AG04449 (cell line): ENCODE measurements at places on chromosomes 5 and 9.

GRCh38 chr5:35819668-35820067 is 37.0 kb upstream of the IL7R start:
- no peak for DNase-seq

GRCh38 chr9:68457803-68458202 is 82.9 kb downstream of the TMEM252 start:
- no peak for DNase-seq

DNA sequence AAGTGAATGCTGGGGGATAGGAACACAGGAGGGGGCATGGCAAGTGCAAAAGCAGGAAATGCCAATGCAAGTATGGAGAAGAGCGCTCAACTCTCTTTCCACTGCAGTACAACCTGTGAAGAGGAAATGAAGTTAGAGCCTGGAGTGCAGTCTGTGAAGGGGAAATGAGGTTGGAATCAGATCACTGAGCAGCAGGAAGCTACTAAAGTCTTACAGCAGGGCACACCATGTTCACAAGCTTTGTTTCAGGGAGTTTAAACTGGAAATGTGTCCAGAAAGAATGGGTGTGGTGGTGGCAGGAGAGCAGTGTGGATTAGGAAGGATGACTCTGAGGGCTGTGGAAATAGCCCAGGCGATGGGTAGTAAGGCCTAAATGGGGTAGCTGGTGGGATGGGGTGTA is 15.4 kb downstream of the ARHGEF37 start:
- DNase-seq = no peak

DNA sequence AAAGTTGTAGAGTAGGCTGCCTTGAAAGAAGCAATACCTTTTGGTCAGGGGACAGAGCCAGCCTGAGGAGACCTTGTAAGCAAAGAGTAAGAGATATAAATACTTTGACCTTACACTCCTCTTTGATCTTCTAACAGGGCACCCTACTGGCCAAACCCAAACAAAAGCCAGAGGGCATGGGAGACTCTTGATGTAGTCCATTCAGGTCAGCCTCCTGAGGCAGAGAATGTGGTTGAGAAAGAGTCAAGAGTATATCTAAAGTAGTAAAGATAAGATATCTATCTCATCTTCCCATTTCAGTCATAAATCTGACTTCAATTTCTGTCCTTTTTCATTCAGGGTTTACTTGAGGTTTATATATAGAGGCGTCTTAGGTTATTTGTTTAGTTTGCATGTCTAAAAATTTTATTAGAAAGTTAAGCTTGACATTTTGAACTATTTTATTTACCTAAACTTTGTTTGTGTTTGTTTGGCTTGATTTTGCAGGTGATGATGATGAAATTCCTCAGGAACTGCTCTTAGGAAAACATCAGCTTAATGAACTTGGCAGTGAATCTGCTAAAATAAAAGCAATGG is 125.7 kb downstream of the NIPBL start:
- DNase-seq = no peak

- DNase-seq = no peak
Observed at GRCh38 chr5:3325972-3326840, 269.4 kb upstream of the IRX1 start.

- DNase-seq = no peak
Observed at GRCh38 chr9:29183971-29184370, 1610.7 kb upstream of the C9orf72 start.

- no peak for DNase-seq
Observed at GRCh38 chr9:133163504-133164172, at the start of gene GBGT1. Gene GBGT1 (minus strand): TSS chr9:133163914. CDS start chr9:133162412, 1,502 bp downstream.

GRCh38 chr5:171369056-171369455 is 18.6 kb upstream of the NPM1 start:
- no peak for DNase-seq

DNA sequence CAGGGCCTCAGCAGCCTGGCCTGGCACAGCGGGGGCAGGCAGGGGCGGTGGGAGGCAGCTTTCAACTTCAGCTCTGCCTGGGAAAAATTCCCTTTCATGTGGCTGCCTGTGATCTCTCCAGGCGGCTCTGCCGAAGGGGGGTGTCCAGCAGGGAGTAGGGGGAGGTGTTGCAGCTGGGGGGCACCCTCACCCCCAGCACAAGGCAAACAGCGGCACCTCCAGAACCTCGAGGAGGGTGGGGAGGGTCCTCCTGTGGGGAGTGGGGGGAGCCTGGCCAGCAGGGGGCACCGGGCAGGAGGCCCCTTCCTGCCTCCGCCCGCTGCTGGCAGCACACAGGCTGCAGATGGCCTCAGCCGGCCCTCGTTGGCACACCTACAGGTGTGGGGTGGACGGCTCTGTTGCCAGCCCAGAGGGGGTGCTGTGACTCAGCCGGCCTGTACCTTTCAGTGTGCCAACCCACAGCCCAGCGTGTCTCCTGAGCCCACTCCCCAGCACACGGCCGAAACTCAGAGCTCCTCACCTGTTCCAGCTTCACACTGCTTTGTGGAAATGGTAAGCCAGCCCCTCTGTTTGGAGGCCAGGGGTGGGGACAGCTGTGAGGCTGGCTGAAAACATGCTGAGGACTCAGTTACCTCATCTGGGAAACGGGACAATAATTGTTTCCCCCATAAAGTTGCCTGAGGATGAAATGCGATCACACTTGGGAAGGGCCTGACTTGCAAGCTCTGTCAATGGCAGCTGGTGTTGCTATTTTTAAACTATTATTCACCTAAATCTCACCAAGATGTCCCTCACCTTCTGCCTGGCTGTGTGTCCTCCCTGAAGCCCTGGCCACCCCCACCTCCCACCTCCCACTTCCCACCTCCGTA is 37.0 kb downstream of the CXXC5 start:
- no peak for DNase-seq
